ENCODE measurements at places on chromosomes 3 and 15.

DNA sequence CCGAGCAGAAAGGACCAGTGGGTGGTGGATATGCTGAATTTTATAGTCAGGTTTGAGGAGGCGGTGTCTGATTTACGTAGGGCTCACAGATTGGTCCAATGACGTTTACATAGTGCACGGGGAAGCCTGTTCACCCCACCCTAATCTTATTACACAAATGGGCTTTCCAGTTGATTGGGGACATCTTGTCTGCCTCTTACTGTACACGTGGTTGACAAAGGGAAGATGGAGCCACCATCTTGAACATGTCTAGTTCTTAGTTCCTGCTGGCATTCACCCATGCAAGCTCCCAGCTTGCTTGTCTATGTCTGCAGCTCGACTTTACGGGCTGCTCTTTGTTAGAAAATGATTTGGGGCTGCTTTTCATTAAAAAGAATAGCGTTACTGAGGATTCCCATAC is 332.0 kb upstream of the SLCO3A1 start:
- DNase-seq: no peak

DNA sequence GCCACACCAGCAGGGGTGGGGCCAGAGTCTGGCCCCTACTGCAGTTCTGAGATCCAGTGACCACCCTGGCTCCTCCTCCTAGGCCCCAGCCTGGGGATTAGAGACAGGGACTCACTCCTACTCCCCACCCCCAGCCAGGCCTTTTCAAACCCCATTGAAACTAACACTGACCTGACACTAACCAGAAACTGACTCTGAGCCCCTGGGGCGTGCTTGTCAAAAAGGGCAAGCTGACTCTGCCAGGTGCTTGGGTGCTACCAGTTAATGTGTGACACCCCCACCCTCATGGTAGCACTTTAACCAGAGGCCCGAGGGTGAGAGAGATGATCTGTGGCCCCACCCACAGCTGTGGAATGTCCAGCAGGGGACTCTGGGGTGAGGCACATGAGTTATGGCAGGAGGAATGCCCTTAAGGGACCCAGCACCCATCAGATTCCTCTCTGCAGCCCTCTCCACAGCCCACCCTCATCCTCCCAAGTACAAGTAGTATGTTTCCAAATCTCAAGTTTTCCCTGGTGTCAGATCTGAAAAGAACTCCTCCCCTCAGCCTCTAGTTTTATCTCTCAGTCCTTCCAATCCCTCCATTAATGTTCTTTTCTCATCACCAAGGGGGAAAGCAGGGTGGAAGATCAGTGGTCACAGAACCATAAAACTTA is 1.4 kb downstream of the PTH1R start:
- DNase-seq: no peak

- no peak for DNase-seq
Measured at GRCh38 chr3:46145147-46145546, 63.0 kb downstream of the CCR1 start.

GRCh38 chr3:181879926-181880325 is 168.2 kb downstream of the SOX2 start:
- DNase-seq: no peak

GRCh38 chr15:73303636-73304035 is 65.1 kb downstream of the HCN4 start:
- DNase-seq: no peak

- no peak for DNase-seq
Measured at GRCh38 chr15:44910981-44911625, 45.4 kb upstream of the TERB2 start.

GRCh38 chr3:159189994-159190669 is 388.3 kb downstream of the MFSD1 start:
- no peak for DNase-seq

DNA sequence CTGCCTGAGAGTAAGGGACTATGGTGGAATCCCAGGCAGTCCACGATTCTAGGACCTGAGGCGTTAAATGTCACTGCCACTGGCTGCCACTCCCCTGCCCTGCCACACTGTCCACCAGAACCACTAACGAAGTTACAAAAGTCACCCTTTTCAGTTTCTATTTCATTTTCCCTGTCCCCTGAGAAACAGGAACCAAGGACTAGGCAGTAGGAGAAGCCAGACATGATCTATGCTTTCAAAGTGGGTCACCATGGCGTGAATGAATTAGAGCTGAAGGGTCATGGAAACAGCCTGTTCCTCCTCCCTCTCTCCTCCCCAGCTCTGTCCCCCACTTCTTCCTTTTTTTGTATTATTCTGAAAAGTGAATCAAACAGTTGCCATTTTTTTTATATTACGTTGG is 9.1 kb upstream of the ADPRH start:
- DNase-seq: no peak

GRCh38 chr3:19190602-19191001 is 42.3 kb downstream of the KCNH8 start:
- no peak for DNase-seq

- no peak for DNase-seq
Measured at GRCh38 chr15:38539008-38539343, 25.6 kb downstream of the RASGRP1 start.

GRCh38 chr3:177062052-177062732 is 135.1 kb downstream of the TBL1XR1 start:
- no peak for DNase-seq

DNA sequence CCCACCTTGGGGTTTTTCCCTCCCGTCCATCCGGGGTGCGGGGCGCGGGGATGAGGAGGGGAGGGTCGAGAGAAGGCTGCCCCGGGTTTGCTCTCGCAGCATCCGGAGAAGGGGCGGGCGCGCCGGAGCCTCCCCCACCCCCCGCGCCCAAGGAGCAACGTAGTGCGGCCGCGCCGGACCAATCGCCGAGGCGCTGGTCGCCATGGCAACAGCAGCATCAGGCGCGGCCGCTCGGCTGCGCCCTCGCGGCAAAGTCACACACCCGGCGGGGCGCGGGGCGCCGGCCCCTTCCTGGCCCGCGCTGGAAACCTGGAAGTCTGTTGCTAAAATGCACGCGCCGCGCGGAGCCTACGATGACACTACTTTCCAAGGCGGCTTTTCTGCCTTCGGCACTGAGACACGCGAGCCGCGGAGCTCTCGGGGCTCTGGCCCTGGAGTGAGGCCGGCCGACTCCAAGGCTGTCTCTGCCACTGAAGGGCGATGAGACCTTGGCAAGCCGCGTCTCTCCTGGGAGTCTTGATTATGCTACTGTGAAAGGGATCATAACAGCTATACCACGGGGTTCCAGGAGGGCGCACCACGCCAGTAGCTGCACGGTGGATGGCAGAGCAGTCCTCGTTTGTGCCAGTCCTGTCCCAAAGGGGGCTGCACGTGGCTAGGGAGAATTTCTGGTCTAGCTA is at the start of gene IQSEC1:
IQSEC1 (minus strand) TSS at position 104 of the 680 bp plus-strand sequence. CDS start 415 bp downstream, outside the sequence.
- DNase-seq: no peak

DNA sequence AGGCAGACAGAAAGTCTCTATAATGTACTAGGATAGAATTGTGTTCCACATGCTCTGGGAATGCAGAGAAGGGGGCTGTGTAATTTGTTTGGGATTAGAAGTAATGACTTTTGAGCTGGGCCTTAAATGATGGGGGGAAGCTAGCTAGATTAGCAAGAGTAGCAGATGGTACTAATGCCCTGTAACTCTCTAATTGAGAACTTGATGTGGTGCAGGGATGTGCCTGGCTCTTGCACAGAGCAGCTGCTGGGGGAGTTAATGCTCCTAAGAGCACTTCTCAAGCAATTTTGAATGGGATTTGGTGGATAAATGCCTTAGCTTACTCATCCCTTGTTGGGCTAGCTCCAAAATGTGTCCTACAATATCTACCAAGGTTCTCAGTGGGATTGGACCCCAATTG is 12.4 kb upstream of the SYN2 start:
- DNase-seq: no peak

GRCh38 chr3:80063535-80063934 is 295.7 kb upstream of the ROBO1 start:
- no peak for DNase-seq

- DNase-seq: no peak
Measured at GRCh38 chr15:47988564-47988963, 132.2 kb upstream of the SLC24A5 start.

GRCh38 chr3:127233371-127233770 is 40.4 kb downstream of the PRR23E start:
- no peak for DNase-seq

DNA sequence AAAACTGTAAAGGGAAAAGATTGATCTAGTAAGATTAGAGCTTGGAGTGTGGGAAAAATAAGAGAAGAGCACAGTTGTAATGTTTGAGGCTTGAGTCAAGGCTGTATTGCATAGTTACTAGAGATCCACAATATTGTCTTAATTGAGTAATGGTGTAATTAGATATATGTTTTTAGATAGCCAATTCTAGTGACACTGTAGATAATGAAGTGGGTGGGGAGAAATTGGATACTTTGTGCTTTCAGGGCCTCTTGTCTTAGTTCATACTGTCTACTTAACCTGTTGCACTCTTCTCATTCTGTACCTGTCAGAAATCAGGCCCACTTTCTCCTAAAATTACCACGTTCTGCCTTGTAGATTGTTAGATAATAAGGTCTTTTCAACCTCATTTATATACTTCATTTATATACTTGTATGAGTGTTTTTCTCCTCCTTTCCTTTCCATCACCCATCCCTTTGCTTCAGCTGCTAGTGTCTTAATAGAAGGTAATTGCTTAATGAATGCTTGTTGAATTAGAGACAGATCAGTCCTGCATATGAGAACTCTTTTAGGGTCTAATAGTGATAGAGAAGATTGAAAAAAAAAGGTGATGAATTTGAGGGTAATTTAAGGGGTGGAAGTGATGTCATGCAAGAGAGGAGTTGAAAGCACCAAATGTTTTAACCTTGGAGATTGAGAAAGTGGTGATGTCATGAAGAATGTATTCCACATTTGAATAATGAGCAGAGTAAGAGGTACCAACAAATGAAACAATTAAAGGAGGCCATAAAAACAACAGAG is 32.0 kb downstream of the PIK3CA start:
- DNase-seq: no peak

DNA sequence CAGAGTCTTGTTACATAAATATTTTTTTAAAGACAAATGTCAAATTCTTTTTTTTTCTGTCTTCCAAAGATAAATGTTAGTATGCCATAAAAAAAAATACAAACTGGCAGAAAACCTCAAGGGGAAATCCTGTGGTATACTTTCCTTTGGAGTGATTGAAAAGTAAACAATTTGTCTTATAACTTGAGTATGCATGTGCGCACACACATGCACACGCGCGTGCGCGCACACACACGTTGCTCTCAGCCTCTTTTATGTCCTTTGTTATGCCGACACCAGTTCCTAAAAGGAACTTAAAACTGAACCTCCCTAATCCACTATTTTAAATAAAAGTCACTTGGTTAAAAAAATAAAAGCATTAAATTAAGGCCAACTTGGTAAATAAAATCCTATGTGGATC is 58.1 kb downstream of the TGFBR2 start:
- DNase-seq: no peak

DNA sequence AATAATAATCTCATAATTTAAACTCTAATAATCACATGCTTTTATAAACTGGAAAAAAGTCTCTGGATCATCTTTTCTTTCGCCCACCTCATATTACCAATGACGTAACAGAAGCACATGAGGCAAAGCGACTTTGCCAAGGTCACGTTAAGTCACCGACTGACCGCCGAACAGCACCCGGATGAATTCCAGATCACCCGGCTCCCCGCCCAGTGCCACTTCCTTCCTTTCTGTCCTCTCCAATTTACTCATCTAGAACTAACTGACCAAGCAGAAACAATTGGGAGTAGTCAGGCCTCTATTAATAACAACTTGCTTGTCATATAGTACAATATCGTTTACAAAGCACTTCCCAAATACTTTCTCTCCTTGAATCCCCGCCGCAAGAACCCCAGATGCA is 21.1 kb downstream of the FGF12 start:
- no peak for DNase-seq

- no peak for DNase-seq
Measured at GRCh38 chr3:133096900-133097613, 58.9 kb downstream of the TMEM108 start.

DNA sequence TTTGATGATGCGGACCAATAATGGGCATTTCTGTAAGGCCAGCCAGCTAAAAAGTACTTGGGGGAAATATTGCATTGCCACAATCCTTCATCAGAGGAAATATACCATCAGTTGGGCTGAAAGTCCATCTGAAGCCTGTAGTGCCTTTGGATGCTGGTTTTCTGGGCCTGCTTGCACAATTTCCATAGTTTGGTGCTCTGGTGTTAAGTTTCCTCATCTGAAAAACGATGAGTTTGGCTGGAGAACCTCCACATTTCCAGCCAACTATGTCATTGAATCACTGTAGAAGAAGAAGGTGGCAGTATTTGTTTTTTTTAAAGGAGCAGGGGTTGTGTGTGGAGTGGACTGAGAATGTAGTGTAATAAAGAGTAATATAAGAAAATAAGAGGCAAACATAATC is 10.1 kb downstream of the CCNB2 start:
- DNase-seq: no peak

DNA sequence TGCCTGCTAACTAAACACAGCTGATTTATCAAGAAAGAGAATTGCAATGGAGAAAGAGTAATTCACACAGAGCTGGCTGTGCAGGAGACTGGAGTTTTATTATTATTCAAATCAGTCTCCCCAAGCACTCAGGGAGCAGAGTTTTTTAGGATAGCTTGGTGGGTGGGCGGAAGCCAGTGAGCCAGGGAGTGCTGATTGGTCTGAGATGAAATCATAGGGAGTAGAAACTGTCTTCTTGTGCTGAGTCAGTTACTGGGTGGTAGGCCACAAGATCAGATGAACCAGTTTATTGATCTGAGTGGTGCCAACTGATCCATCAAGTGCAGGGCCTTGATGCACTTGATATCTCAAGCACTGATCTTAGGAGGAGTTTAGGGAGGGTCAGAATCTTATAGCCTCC is 891.9 kb upstream of the CADM2 start:
- no peak for DNase-seq

DNA sequence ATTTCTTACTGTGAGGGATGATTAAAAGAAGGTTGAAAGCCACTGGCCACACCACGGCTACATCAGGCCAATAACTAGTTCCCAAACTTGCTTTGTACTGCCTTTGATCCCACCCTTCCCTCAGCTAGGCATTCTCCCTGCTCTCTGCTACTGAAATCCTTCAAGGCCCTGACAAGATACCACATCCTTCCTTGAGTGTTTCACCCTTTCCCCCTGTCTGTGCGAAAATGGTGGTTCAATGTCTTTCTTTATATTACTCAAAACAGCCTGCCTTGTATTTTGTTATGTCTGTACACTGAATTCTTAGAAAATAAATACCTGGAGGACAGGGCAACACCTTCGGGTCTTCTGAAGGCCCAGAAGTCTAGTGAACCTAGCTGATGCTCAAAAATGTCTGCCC is 932 bp upstream of the VPS8 start:
- no peak for DNase-seq

- DNase-seq: no peak
Measured at GRCh38 chr3:53103397-53104296, 26.6 kb downstream of the RFT1 start.

- no peak for DNase-seq
Measured at GRCh38 chr15:76150513-76150912, 90.7 kb downstream of the TMEM266 start.

DNA sequence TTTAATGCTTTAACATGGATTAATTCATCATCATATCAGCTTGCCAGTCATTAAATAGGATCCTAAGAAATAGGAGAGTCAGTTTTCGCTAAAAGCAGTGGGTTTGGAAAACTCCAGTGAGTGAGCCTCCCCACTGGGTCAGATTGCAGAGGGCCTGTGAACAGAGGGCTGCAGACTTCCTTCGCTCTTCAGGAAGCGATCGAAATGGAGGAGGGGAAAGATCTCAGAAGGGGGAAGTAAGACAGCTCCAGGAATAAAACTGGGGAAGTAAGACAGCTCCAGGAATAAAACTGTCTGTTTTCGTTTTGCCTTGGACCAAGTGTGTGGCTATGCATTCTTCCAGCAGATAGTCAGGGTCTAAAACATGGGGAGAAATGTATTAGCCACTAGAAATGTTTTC is 124.8 kb upstream of the C15orf61 start:
- DNase-seq: no peak
